ENCODE measurements at places on chromosomes 12 and 14.

DNA sequence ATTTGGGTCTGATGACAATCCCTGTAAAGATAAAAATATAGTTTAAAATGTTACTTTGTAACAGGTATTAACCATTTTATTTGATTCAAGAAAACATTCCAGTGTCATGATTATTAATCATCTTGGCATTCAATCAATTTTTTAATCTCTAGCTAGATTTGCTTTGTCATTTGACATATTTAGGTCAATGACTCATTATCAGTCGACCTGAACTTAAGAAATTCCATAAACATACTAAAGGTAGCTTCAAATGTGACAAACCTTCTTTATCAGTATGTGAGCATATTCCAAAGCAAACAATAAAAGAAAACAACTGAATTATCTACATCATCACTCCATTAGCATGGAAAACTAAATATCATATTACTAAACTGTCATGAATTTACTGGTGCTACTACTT, 50.8 kb upstream of the CDKL1 start:
- no peak for DNase-seq

GRCh38 chr12:15806826-15807225, 17.6 kb upstream of the EPS8 start:
- no peak for DNase-seq

DNA sequence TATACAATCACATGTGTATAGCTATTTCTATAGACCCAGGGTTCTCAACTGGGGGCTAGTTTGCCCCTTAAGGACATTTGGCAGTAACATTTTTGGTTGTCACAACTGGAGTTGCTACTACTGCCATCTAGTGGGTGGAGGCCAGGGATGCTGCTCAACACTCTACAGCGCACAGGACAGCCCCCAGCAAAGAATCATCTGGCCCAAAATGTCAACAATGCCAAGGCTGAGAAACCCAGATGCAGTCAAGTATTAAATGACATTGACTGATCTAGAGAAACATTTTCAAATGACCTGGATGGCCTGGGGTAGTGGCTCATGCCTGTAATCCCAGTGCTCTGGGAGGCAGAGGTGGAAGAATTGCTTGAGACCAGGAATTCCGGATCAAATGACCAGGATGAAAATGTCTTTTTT, 5.8 kb downstream of the WSB2 start:
- peak; percentile 51 for DNase-seq

DNA sequence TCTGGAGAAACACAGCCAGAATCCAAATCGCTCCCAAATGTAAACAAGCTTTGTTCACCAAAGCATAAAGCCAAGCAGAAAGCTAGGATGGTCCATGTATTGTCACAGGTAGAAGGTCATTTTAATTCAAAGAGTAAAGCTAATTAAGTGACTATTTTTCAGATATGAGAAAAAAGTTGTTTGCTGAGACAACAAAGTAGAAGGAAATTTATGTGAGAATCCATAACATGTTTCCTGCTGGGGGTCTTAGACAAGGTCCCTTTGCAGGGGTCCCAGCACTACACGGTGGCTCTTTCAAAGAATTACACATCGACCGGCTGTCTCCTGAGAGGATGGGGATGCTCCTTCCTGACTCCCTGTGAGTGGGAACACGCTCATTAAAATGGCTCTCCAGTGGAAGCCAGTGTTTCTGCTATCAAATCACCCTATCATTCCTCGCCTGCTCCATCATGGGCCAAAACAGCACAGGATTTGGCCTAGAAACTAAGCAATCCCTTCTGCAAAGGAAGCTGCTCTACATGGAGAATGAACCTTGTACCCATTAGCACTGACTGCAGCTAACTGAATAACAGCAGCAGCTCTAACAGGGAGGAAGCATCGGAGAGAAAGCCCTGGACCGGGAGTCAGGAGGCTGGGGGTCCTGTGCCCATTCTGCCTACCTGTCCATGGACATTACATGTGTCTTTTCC, 175.3 kb downstream of the STXBP6 start:
- no peak for DNase-seq

- no peak for DNase-seq
Observed at GRCh38 chr12:125340791-125341190, 275.6 kb downstream of the AACS start.

DNA sequence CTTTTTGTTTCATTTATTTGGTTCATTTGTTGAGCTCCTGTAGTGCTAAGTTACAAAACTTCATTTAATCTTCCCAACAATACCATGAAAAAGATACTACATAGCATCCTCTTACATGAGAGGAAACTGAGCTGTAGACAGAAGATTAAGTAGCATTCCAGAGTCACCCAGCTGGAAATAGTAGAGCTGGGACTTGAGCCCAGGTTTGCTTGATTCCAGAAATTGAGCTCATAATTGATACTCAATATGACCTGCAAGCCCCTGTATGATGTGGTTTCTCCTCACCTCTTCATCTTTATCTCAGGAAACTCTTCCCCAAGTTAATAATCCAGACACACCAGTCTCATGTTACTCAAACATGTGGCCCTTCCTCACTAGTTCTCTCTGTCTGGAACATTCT, 87.0 kb upstream of the DAAM1 start:
- no peak for DNase-seq

DNA sequence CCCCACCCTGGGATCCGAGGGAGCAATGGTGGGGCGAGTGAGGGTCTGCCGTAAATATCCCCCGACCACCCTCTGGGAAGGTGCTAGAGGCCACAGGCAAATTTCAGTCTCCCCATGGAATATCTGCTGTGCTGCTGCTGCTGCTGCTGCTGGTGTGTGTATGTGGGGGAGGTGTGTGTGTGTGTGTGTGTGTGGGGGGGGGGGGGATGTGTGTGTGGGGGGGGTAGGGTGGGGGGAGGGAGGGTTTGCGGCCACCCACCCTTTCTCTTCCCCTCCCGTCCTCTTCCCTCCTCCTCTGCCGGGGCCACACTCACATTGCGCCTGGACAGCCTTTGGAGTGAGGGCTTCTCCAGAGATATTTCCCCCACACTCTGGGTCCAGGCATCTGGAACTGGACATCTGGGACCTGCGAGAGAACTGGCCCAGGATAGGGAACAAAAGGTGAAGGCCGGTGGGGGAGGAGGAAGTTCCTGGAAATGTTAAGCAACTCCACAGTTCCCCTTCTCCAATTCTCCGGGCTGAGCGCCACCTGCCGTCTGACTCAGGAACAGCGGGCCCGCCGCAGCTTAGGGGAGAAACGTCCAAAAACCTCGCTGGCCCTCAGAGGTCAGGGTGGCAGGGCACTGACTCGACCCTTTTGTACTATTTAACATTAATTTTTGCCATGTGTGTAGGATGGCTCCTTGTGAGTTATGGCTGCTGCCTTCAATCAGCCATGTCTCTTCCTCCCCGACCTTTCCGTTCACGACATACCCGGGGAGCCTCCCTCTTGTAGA, at the start of gene C1RL:
Gene C1RL, minus strand, starts transcription at position 419 of the 776 bp plus-strand sequence. Its CDS starts 34 bp downstream, at position 385.
- DNase-seq = peak; percentile 71

DNA sequence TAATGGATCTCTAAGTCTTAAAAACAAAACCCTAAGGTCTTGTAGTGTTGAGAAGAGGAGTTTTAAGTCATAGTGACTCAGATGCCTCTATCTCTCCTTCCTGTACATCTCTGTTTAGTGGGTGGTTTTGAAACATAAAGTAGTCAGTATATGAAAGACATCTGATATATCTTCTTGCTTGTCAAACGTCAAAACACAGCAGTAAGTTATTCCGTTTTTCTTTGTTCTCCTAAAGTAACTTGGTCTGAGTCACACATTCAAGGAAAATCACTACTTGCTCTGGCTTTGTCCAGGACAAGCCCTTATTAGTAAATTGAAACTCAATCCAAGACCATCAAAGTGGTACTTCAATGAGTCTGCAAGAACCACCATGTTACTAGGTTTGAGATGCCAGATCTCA, 1172.5 kb downstream of the BCL11B start:
- no peak for DNase-seq

GRCh38 chr12:54442961-54443360, 23.9 kb upstream of the ITGA5 start:
- DNase-seq = no peak

GRCh38 chr12:71708658-71709057, 22.8 kb downstream of the TMEM19 start:
- no peak for DNase-seq

GRCh38 chr14:73209953-73210352, 27.4 kb upstream of the PAPLN start:
- no peak for DNase-seq

GRCh38 chr12:43316520-43316919, 235.5 kb downstream of the ADAMTS20 start:
- no peak for DNase-seq

- DNase-seq = no peak
Observed at GRCh38 chr14:22545842-22546721, 42.9 kb downstream of the DAD1 start.

GRCh38 chr12:55824726-55825125, 4.7 kb downstream of the DNAJC14 start:
- DNase-seq = no peak

DNA sequence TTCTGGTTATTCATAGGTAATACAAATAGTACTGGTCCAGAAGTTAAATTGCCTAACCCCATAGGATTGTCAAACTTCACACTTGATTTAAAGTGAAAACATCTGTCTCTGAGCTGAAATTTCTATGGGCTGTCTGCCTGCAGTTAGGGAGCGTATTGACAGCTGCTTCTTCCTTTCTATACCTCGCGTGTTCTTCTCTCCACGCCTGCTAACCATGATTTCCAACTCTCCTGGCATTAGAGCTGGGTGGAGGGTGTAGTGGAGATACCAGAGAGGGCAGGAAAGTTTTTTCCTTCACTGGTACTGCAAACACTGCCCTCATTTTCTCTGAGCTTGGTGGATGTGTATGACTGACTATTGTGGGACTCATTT, 429.0 kb upstream of the FBXO33 start:
- DNase-seq = no peak

DNA sequence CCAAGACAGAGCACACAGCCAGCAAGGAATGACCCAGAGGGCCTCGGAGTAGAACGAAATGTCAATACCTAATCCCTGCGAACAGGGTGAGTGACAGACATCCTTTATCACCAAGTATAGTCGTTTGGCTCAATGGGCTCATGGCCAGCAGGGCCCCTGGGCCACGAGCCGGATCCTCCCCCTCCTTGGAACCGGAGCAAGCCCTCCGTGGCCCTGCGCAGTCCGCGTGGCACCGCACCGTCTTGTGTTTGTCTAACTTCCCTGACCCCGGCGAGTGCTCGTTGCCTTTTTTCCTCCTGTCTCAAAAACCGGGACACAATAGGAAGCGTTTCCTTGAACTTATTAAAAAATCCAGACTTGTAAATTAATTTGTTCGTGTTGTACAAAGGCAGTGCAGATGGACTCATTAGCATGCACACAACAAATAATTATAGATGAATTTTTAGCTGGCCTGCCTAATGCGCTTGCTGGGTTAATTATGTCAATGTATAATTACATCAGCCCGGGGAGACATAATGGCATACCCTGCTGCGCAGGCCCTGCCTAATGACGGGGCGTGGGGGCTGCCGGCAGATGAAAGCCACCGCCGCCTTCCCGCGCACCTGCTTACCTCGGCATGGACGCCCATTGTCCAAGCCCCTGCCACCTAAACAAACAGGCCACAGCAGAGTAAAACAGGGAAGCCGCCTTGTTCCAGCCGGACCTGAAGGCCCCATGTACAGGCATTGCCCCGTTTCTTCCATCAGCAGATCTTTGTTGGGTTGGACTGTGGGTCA, 81.6 kb downstream of the PHETA1 start:
- no peak for DNase-seq

GRCh38 chr12:88083634-88084033, 54.4 kb upstream of the C12orf50 start:
- no peak for DNase-seq

DNA sequence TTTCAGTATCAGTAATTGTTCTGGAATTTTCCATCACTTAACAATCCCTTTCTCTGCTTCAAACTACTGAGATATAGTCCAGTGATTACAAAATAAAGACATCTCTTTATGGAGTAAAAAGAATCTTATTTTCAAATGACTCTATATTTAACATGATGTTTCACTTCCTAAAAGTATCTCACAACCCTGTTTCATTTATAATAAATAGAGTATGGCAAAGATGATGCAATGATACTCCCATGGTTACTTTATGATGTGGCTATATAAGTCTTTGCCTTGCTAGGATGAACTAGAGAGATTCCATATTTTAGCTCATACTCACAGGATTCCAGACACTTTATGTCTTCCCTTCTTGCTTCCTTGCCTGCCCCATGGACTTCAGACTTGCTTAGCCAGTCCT, 953.5 kb upstream of the MDGA2 start:
- DNase-seq = no peak

- no peak for DNase-seq
Observed at GRCh38 chr12:42469355-42470175, 120.0 kb downstream of the PRICKLE1 start.

DNA sequence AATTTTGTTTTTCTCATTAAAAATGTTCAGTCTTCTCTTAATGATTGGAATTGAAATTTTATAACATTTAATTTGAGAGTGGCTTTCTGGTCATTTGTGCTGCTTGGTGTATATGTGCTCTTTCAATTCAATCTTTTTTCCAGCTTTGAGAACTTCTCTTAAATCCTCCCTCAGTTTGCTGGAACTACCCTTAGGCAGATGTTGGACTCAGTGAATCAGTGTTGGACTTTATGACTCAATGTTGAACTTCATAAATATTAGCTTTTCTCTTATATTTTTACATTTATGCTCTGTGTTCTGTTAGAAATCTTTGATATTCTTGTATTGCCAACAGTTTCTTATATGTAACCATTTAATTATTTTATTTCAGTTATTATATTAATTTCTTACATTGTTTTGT, 935.5 kb upstream of the FBXO33 start:
- DNase-seq = no peak

- DNase-seq = no peak
Observed at GRCh38 chr12:122917507-122918121, 21.7 kb upstream of the VPS37B start.

- no peak for DNase-seq
Observed at GRCh38 chr12:51378749-51379148, 12.5 kb downstream of the GALNT6 start.

DNA sequence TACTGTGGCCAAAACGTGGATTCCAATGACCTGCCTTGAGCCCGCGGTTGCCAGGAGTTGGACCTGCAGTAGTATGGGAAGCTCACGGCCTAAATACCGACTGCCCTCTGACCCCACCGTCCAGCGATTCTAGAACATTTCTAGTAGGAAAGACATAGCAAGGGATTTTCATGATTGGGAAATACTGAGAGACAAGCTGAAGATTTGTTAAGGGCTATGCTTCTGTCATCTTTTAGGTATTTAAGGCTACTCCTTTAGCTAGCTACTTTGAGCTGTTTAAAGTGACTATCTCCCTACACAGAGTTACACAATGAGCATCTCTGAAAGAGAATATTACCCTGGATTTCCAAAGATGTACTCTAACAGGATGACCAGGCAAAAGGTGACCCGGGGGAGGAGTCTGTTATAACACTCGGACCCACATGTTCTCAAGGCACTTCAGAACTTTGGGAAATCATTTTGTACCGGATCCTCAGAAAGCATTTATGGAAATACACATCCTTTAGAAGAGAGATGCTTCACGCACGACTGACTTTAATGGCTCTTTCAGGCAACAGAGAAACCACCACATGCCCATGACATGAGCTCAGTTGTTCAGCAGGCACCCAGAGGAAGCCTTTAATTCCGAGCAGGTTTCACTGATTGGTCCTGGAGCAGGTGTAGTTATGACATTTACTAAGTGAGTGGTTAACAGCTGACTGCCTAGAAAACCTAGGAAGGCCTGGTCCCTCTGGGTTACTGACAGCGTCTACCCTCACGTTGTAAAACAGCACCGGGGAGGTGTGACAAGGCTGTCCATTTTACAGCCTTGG, 4.2 kb downstream of the BAG5 start:
- DNase-seq = no peak

All from activated T-helper 1 cell treated with anti-CD3 and anti-CD28 coated beads, Interleukin-2, amount 50 U/mL, for 16 hours (primary cell).